Urothelium cell line (cell line): ENCODE measurements at places on chromosomes 12 and 14.

GRCh38 chr12:108123402-108123801, 5.7 kb upstream of the WSCD2 start:
- DNase-seq, result no peak

DNA sequence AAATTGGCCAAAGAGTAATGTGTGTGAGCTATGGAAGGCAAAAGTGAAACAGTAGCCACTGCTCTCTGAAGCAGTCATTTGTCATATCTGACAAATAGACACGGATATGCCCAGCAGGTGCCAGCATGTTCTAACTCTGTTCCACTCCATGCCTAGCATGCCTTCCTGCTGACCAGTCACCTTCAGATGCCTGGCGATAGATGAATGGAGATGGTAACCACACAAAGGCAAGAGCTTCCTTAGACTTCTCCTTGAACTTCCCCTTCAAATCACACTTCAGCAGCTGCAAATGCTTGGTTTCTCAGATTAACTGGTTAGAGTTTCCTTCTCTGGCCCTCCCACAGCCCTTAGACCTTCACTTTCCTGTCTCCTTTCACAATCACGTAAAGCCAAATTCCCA, 429.9 kb downstream of the DAD1 start:
- DNase-seq, result peak; percentile 41

DNA sequence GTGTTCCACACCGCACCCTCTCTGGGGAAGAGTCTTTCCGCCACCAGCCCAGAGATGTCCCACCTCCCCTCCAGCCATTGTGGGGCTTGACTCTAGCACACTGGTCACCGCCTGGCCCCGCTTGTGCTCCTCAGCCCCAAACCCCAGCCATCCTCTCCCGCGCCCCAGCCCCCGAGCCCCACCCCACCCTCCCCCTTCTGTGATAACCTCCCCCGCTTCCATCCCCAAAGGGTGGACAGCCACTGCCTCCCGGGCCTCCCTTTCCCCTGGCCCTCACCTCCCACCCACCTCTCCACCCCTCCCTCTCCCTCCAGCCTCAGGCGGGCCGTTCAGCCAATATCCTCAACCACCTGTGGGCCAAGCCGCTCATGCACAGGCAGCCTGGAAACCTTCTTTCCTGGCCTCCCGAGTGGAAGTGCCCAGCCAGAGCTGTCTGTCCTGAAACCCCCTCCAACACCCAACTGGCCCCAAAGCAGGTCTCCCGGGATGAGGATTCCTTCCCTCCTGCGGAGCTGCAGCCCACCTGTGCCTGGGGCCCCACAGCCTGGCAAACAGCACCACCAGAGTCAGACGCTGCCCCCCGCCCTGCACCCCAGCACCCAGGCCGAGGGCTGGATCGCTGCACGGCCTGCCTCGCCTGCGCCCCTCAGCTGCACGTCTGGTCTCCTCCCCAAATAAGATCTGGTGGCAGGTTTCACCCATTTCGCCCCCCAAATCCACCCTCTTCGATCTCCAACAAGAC, 27.1 kb upstream of the NUDT14 start:
- no peak for DNase-seq

- DNase-seq, result no peak
These were observed 1.7 kb upstream of the LDHB start for GRCh38 chr12:21659383-21659782.

- DNase-seq, result no peak
These were observed 55.6 kb upstream of the PTHLH start for GRCh38 chr12:28027947-28028724.

- DNase-seq, result no peak
These were observed 25.4 kb upstream of the FAM177A1 start for GRCh38 chr14:35020713-35021112.
